ENCODE measurements at places on chromosomes 7 and 10.

- DNase-seq: no peak
Observed at GRCh38 chr7:36775061-36775620, 50.8 kb upstream of the AOAH start.

- no peak for DNase-seq
Observed at GRCh38 chr10:15262036-15262713, 93.7 kb upstream of the NMT2 start.

- no peak for DNase-seq
Observed at GRCh38 chr10:16612981-16613355, 91.3 kb upstream of the C1QL3 start.

DNA sequence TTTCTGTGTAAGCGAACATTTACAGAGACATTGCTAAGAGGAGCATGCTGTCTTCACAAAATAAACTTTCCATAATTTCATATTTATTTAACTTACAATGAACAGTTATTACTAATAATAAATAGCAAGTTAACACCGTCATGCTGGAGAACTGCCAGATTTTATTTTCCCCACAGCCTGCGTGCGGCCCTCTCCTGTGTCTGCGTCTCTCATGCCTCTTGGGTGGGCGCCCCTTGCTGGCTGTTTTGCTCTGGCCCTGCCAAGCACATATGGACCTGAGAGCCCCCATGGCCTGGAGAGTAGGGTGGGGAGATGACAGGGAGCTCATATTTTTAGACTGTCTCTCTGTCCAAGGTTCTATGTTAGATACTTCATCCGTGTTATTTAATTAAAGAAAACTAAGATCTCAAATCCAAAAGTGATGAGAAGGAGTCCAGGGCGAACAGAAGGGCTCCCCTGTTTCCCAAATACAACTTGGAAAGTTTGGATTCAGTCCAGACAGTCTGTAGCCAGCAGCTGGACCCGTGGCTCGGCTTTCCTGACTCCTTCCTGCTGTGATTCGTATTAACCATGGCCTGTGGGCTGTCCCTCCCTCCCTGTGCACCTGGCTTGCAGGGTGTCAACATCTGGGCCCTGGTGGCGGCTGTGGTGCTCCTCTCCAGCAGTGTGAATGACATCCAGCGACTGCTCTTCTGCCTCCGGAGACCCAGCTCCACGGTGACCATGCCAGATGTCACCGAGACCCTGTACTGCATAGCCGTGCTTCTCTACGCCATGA, 20.5 kb downstream of the FBH1 start:
- DNase-seq: no peak

GRCh38 chr7:130960208-130960988, 226.4 kb upstream of the KLF14 start:
- peak; percentile 78 for DNase-seq

DNA sequence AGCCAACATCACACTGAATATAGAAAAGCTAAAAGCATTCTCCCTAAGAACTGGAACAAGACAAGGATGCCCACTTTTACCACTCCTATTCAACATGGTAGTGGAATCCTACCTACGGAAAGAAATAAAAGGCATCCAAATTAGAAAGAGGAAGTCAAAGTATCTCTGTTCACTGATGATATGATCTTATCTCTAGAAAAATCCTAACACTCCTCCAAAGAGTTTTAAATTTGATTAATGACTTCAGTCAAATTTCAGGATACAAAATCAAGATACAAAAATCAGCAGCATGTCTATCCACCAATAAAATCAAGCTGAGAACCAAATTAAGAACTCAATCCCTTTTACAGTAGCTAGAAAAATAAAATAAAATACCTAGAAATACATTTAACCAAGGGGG, 35.3 kb upstream of the TNKS2 start:
- DNase-seq: no peak

- DNase-seq: no peak
Observed at GRCh38 chr10:121889212-121889611, 38.6 kb downstream of the ATE1 start.

DNA sequence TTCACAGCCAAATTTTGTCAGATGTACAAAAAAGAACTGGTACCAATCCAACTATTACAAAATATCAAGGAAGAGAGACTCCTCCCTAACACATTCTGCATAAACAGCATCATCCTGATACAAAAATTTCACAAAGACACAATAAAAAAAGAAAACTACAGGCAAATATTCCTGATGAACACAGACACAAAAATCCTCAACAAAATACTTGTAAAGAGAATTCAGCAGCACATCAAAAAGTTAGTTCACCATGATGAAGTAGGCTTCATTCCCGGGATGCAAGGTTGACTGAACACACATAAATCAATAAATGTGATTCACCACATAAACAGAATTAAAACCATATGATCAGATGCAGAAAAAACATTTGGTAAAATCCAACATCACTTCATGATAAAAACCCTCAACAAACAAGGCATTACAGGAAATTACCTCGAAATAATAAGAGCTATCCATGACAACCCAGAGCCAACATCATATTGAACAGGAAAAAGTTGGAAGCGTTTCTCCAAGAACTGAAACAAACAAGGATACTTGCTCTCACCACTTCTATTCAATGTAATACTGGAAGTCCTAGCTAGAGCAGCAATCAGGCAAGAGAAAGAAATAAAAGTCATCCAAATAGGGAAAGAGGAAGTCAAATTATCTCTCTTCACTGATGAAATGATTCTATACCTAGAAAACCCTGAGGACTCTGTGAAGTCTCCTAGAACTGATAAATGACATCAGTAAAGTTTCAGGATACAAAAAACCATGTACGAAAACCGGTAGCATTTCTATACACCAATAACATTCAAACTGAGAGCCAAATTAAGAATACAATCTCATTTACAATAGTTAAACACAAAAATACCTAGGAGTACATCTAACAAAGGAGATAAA, 223.1 kb downstream of the REEP3 start:
- DNase-seq: no peak

DNA sequence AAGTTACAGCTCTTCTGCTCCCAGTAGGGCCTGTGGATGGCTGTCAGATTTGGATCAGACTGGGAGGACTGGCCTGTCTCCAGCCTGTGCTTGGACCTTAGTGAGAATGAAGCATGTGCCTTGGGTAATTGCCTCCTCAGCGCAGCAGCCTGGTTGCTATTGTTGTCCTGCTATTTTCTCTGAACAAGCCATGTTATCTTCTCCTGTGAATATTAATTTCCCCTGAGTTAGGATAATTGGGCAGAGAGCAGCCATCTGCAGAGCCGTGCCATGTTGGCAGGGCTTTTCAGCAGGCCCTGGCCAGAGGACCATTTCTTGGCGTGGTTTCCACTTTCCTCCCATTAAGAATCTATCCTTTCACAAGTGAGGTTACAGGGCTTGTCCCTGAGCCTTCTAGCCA, 497.3 kb downstream of the SORCS3 start:
- DNase-seq: no peak

GRCh38 chr7:33651998-33652515, 253.3 kb upstream of the BMPER start:
- DNase-seq: no peak

DNA sequence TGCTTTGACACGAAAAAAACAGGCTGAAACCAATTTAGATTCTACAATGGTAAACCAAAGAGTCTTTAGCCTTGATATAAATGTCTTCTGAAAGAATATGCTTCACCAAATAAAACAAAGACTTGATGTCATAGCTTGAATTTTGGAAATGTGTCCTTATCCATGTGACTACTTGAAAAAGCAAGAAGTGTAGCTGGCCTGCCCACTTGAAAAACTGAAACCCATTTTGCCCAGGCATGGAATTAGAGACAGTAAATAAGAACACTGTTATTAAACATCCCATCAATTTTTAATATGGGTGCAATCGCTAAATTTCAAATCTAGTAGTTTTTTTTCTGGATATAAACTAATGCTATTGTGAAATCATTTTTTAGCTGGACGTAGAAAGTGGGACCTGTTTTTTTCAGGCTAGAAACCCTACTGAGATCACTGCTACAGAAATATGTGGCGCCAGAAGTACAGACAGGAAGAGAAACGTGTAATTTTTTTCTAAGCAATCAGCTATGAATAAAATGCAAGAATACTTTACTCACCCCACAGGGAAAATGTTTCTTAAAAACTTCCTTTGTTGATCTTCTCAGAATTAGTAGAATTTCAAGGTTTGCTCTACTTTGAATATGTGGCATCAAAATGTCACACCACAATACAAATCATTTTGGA, 56.7 kb downstream of the PIP4K2A start:
- DNase-seq: no peak

DNA sequence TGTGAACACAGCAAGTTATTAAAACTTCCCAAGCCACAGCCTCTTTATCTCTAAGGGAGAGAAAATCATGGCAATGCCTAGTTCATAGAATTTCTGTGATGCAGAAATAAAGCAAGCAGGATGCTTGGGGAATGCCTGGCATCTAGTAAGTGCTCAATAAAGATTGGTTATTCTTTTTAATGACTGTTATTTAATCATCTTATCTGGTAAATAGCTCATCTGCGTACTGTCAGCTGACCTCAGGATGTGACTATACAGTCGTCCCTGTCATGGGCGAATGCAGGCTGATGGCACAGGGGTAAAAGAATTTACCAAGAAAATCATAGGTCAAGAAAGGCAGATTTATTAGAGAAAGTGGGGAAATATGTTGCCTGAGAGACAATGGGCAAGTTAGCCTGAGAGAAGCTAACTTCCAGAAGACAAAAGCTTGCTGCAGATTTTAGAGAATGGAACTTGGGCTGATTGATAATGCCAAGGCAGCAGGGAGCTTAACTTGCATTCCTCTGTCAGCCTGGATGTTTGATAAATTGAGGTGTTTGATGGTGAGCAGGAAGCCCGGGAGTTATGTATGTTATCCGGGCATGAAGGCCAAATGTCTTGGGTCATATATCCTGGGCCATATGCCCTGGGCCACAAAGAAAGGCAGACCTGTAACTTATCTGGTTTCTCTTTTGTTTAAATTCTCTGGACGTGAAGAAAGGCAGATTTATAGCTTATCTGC, 126.0 kb downstream of the KCNMA1 start:
- no peak for DNase-seq

All from MM.1S (cell line).